Hematopoietic multipotent progenitor cell treated with erythropoietin and hydrocortisone succinate and interleukin-3 and kit ligand, for 6 days (in vitro differentiated cells): ENCODE measurements at places on chromosomes 13 and 19.

DNA sequence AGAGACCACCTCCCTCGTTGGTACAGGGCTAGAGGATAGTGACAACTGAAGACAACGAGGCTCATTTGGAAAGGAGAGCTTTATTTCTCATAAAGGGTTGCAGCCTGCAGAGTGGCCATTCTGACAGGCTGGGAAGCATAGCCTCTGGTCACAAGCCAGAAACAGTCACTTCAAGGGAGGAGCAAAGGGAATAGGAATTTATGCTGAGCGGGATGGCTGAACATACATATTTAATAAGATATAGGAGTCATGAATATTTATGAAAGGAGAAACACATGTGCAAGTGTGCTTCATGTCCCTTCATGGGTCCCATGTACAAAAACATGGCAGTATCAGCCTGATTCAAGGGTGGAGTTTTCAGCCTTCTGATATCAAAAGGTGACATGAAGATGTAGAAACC lies 27.1 kb upstream of the URI1 start:
- no peak for DNase-seq

DNA sequence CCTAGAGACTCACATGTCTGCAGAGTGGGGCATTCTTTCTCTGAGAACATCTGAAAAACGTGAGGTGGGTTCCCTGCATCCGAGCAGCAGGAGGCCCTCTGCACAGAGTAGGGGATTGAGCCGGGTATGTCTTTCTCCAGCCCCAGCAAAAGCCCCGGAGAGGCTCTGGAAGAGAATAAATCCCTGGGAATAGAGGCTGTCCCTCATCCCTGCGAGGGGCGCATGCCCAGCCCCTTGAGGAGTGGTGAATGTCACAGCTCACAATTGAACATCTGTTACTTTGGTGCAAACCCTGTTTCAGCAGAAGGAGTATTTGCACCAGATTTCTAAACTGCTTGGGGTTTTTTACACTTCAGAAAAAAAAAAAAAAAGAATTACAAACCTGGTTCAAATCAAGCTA lies 164.6 kb downstream of the FGF14 start:
- DNase-seq = no peak

- DNase-seq = no peak
Measured at GRCh38 chr19:16377521-16377920, 52.9 kb downstream of the KLF2 start.

GRCh38 chr13:43475140-43475539 lies 311.6 kb downstream of the ENOX1 start:
- DNase-seq = no peak

GRCh38 chr19:16026756-16027155 lies 49.5 kb upstream of the TPM4 start:
- DNase-seq = no peak
